Gastroesophageal sphincter (tissue), 4 donors: ENCODE measurements at places on chromosomes 4 and X. TPM values are rescaled to one million over a fixed set of nuclear protein-coding genes. Genes with fewer than 3 reads are reported as not detected.
A peak's percentile ranks its signal among the peaks of the same experiment; 100 is the strongest.

Gene SMR3B
- total RNA-seq: not detected

GRCh38 chr4:8113611-8114377 lies 44.8 kb downstream of the ABLIM2 start:
- ATAC-seq: peak; percentile 18

Gene SMIM10
- 11.5 TPM for total RNA-seq

DNA sequence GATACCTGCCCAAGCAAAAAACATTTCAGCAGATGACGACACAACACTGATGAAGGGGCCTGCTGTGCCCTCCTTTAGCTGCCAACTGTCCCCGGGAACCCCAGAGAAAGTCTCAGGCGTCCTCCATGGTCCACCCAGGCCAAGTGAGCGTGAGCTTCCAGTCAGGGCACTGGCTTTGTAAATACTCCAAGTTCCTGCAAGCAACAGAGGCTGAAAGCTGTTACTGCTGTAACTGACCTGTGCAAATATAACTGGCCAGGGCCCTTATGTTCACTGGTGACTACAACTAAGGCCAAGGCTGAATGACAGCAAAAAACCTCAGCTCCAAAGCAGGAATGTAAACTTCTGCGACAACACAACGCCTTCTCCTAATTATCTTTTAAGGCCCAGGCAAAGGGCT lies 8.2 kb downstream of the WDR1 start:
- no peak for ATAC-seq

Gene SYN1
- not detected for total RNA-seq

GRCh38 chrX:110060846-110061537 lies 58.1 kb downstream of the TMEM164 start:
- no peak for ATAC-seq

DNA sequence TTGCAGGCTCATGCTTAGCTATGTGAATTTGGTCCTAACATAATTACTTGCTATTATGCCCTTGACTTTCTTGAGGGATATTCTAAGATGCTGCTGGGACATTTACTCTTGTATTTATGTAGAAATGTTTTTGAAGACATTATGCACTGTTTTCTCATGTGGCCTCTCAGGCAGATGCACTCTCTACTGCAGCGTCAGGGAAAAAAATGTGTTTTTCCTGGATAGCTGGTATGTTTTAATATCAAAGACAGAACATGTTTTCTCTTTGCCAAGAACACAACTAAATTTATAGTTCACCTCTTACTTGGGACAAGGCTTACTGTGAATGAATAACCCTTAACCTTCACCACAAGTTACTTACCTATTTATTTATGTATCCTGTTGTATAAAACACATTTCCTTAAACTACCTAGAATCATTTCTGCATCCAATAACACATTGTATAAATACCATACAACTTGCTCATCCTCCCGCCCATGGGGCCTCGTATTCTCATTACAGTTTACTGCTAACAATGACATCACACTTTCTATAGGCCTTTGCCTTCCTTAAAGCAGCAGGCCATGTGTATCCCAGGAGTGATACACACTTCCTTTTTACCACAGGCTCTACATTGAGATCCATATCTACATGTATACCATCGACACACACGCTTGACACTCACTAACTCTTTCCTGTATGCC lies 178.7 kb downstream of the SLIT2 start:
- no peak for ATAC-seq

DNA sequence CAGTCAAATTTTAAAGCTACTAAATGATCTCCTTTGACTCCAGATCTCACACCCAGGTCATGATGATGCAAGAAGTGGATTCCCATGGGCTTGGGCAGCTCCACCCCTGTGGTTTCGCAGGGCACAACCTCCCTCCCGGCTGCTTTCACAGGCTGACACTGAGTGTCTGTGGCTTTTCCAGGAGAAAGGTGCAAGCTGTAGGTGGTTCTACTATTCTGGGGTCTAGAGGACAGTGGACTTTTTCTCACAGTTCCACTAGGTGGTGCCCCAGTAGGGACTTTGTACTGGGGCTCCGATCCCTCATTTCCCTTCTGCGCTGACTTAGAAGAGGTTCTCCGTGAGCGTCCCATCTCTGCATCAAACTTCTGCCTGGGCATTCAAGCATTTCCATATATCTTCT lies 845.2 kb downstream of the PCDH18 start:
- ATAC-seq: no peak

Gene NBDY
- total RNA-seq: 12.2 TPM

DNA sequence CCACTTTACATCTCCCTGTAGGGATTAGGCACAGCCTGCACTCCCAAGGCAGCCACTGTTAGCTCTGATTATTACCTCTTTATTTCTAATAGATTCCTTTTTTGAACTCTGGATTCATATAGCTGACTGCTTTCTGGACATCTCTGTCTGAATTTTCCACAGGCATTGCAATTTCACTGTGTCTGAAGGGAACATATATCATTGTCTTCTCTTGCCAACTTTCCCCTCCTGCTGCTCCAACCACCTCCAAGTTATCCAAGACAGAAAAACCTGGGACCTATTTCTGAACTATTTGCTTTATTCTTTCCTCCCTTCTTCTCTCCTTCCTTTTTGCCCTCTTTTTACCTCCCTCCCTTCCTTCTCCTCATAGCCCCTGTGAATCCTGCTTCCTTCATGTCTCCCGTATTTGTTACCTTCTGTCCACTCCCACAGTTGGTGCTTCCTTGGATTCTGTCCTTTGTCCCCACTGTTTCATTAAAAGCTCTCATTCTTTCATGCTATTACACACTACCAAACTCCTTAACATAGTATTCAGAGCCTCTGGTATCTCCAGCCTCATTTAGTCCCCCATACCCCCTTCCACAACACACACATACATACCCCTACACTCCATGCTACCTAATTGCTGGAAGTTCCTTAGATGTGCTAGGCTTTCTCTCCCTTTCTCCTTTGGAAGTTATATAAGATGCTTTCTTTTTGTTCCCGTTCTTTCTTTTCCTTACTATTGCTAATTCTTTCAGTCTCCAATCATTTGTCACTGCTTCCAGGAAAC lies 34.7 kb downstream of the FGF2 start:
- ATAC-seq: no peak

DNA sequence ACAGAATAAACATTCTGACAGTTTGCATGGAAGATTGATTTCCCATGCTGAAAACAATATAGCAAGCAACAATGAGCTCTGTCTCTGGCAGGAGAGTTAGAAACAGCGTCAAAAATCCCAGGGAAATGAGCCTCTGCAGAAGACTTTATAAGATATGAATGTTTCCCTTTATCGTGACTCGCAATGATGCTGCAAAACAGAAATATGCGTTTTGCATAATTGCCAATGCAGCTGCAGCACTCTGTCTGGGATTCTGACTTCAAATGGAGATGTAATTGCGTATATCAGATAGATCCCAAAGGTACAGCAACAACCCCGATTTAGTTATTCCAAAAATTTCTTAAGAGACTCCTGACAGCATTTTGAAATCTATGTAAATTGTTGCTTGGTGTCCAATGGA lies 702.4 kb upstream of the EPHA5 start:
- no peak for ATAC-seq

DNA sequence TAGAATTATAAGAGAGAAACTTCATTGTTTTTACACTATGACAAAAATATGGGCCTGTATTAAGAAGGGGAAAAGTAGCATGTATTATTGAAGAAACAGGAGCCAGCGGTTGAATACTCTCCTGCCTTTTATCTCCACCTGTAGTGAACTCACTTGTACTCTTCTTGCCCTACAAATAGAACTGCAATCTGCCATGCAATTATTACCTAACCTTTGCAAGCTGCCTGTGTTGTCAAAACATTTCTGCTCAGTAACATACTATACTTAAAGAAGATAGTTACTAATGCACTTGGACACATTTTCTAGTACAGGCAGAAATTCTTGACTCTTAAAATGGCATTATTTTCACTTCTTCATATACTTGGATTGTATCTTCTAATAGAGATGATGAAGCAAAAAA lies 818.4 kb upstream of the GRID2 start:
- ATAC-seq: no peak

Gene SPANXA1
- not detected for total RNA-seq

Gene TKTL1
- total RNA-seq: not detected

Gene SLC9B1
- 1.1 TPM for total RNA-seq

Gene HELT
- total RNA-seq: not detected

DNA sequence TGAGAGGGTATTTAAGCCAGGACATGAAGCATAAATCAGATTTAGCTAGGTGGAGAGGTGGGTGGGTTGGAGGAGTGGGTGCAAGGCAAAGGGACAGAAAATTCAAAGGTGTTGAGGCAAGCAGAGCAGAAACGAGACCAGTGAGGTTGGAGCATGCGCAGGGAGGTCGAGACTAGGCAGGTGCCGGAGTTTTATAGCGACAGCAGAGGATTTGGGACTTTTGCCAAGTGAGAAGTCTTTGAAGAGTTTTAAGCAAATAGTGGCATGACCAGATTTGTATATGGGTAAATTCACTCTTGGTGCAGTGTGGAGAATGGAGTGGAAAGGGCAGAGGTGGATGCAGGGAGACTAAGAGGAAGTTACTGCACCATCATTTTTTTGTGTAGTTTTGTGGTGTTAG lies 107.0 kb upstream of the TLR2 start:
- no peak for ATAC-seq

GRCh38 chr4:39922399-39922798 lies 55.3 kb downstream of the PDS5A start:
- no peak for ATAC-seq

DNA sequence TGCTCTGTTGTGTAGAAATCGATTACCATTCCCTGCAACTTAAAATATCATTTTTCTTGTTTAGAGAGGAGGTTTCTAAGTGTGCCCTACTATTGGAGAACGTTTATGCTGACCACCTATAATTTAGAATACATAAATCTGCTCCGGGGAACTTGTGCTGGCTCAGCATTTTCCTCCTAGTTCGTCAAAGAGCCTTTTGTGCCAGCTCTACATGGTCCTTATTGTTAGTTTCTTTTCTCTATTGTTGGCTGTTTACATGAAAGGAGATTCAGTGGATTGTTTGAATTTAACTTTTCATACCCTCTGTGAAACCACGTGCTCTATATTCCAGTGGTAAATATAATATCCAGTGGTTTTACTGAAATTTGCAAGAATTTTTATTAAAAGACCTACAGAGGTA lies 53.4 kb upstream of the ATP8A1 start:
- no peak for ATAC-seq

DNA sequence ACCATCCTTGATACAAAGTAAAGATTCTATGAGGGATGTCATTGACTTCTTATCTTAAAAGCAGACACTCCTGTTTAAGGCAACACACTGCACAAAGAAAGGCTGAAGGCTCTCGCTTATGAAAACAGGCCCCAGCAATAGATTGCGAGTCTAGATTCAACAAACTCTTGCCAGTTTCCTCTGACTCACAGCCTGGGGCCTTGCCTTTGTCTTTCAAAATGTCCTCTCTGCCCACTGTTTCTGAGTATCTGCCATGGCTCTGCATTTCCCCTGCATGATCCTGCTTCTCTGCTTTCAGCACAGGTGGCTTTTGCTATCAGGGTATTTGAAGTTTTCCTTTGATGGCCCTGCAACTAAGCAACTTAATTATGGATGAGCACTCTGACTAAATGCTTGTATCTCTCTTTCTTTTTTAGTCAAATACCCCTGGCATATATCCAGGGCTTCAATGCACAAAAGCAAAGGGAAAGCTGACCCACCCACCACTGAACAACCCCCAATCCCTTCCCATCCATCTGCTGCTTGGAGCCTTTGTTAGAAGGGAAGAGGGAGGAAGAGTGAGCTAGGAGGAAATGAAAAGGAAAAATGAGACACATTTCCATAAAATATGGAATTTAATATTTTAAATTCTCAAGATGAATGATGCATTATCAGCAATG lies 32.2 kb downstream of the NDP start:
- ATAC-seq: no peak

Gene PLP1
- total RNA-seq: 20.3 TPM

DNA sequence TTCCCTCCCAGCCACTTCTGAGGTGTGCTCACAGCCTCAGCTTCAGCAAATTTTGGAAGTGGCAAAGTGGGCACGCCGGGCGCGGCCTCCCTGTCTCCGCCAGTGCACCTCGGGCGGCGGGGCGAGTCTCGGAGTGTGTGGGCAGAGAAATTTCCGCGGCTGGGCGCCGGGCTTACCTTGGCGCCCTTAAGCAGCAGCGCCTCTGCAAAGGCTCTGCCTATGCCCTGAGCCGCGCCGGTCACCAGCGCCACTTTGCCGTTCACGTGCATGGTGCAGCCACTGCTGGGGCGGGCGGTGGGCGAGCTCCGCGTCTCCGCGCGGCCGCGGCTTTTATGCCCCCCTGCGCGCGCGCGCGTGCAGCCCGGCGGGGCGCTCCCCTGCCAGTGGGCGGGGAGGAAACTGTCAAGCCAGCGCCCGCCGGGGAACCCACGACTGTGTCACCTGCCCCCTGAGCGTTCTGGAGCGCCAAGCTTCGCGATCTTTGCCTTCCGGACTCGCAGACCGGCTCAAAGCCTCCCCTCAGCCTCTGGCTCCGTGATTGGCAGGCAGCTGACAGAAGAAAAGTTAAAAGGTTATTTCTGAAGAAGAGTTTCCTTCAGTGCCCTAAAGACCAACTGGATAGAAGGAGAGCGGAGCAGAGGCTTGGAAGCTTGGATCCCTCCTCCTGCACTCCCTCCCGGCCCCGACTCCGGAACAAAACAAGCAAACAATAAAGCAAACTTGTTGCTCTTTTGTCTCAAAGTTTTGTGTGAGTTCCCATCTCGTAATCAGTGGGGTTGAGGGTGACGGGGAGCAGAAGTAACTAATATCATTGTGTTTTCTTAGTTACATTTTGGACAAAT lies at the start of gene HPGD:
TSS of gene HPGD (minus strand) at position 306 of the 842 bp plus-strand sequence. CDS start at position 269, 37 bp downstream.
- ATAC-seq: peak; percentile 67

Gene PABPC1L2A
- not detected for total RNA-seq

DNA sequence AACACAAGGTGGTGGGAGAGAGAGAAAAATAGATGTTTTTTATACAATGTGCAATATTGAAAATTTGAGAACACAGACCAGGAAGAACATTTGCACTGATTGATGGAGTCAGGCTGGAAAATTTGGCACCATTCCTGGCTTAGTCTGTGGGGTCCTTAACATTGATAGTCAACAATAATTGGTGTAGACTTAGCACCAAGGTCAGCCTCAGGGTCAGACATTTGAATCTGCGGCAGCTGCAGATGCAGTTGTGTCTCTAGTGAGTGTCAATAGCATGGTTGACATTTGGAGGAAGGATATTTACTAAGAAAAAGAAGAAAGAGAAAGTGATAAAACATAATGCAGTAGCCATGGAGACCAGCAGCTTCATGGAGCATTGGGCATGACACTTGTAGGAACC lies 31.5 kb upstream of the GLRA3 start:
- ATAC-seq: no peak

DNA sequence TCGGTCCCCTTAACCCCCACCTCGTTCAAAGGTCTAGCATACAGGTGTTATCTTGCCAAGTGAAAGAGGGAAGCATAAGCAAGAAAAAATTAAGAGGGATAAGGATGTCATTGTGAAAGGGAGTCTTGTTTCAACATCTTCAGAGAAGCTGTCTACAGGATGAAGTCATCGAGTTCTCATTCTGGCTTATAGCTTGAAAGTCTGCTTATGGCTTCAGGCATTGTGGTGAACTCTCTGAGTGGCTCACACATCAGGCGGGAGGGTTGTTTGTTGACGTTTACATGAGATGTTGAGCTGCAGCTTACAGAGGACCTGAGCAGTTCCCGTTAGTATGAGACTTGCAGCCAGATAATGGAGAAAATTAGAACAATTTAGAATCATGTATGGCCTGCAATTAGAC lies 16.6 kb downstream of the MAGEA9B start:
- ATAC-seq: no peak

- no peak for ATAC-seq
Measured at GRCh38 chr4:136741468-136741867, 790.8 kb downstream of the PCDH18 start.

- ATAC-seq: no peak
Measured at GRCh38 chr4:4780729-4781244, 78.7 kb upstream of the MSX1 start.

- no peak for ATAC-seq
Measured at GRCh38 chr4:180486342-180486741, 1756.9 kb upstream of the TENM3 start.
